Activated CD8-positive, alpha-beta memory T cell treated with anti-CD3 and anti-CD28 coated beads for 24 hours (primary cell): ENCODE measurements at places on chromosomes 11 and 22.
A peak's percentile ranks its signal among the peaks of the same experiment; 100 is the strongest.

- no peak for DNase-seq
Measured at GRCh38 chr11:27383645-27384044, 20.6 kb upstream of the CCDC34 start.

DNA sequence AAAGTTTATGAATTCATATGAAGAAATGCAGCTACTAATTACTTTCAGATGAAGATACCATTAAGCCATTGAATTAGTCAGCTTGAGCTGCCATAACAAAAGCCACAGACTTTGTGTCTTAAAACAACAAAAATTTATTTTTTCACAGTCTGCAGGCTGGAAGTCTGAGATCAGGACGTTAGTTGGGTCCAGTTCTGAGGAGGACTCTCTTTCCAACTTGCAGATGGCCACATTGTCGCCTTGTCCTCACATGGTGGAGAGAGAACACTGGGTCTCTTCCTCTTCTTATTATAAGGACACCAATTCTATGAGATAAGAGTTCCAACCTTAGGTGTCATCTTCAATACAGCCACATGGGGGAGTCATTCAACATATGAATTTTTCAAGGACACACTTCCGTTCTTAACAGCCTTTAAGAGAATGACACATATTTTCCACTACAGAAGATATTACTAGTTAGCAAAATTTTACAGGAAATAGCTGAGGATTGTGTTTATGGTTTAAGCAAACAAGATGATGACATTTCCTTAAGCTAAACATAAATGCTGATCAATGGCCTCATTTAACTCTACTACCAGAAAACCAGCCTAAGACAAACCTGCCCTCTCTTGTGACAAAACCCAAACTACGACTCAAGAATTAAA, 56.0 kb downstream of the DCUN1D5 start:
- peak; percentile 61 for DNase-seq

GRCh38 chr11:75485742-75486141, 40.0 kb downstream of the GDPD5 start:
- DNase-seq, result no peak

DNA sequence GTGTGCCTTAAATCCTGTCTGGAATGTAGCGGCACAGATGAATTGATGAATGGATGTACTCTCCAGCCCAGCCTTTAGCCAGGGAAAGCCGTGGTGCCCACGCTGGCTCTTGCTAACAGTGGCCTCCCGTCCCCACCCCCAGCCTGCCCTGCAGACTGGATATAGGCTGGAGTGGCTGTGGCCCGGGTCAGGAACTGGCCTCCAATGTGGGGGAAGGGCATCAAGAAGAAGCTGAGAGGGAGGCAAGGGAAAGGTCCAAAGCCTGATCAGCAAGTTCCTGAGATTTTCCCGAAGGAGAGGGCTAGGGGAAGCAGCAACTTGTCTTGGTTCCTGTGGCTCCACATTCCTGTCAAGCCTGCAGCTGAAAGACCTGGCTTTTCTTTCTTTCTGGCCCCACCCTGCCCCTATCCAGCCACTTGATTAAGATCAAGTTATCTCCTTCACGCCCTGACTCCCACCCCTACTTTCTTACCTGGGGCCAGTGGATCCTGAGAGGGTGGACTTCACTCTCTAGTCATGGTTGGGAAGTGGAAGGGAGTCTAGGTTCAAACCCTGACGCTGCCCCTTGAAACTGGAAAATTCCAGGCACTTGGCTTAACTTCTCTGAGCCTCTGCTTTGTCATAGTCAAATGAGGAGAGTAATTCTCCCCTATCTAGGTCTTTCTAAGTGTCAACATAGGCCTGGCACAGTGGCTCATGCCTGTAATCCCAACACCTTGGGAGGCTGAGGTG, 11.0 kb upstream of the MICALL1 start:
- no peak for DNase-seq

GRCh38 chr11:107857550-107858216, 904 bp downstream of the SLC35F2 start:
- DNase-seq, result no peak

DNA sequence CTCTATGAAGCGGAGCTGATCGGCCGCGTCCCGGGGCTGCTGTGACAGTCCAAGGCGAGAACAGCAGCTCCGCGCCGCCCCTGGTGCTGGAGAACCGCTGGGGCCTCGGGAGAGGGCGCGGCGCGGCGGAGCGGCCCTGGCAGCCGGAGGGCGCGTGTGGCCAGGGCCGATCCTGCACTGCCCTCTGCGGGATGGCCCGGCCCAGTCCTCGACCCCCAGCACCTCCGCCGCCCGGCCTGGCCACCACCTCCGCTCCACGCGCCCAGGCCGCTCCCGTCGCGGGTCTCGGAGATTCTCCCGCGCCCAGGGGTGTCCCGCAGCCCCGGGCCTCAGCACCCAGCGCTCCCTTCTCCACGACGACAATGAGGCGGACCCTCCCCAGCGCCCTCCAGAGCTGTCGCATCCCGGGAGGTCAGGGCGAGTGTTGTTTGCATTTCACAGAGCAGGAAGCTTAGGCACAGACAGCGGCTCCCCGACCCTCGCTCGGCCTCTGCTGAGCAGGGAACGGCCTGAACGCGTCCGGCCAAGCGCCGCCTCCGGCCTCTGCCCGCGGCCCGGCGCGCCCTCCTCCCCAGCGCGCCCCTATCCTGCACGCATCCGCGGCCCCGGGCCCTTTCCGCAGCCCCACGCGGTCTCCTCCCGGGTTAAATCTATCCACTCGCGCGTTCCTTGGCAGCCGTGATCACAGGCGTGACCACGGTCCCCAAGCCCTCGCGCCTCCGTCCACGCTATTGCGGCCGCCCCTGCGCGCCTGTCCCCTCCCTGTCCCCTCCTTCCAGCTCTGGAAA, 109.7 kb downstream of the WNT7B start:
- DNase-seq, result no peak

- peak; percentile 92 for DNase-seq
Measured at GRCh38 chr22:41940832-41941765, 5.9 kb downstream of the CENPM start.

GRCh38 chr11:118102721-118103261, 16.0 kb upstream of the SMIM35 start:
- DNase-seq, result no peak

GRCh38 chr11:9060700-9061111, 30.7 kb downstream of the SCUBE2 start:
- DNase-seq, result peak; percentile 64

DNA sequence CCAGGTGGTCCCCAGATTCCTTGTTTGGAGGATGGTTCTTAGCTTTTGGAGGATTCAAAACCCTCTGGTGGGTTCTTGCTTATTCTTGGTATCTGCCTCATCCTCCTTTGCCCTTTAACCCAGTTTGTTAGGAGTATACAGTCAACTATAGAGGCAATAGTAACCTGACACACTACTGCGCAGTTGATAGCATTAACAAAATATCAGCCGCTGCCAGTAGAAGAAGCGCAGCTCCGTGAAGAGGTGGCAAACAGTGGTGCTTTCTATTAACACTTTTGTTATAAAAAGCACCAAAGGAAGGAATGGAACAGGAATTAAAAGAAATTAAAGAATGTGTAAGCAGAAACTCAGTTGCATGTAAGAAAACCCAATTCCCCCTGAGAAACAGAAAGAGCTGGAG, 29.3 kb downstream of the SLC22A25 start:
- no peak for DNase-seq

GRCh38 chr11:12222055-12222792, 111.8 kb downstream of the MICAL2 start:
- no peak for DNase-seq

GRCh38 chr11:60914633-60915247, 782 bp downstream of the TMEM109 start:
- peak; percentile 79 for DNase-seq

DNA sequence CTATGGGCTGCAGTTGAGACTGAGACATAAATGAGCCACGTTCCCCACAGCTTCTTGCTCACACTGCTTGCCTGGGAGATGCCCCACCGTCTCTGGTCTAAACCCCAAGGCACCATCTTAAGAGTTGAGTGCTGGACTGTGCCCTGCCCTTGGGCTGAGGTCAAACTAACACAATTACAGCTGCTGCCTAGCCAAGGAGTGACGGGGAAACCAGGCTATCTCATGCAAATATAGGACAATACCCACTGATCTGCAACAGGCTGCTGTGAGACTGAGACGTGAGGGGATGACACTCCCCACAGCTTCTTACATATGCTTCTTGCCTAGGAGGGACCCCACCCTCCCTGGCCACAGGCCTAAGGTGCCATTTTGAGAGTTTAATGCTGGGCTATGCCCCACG, 7.8 kb upstream of the MS4A8 start:
- no peak for DNase-seq

DNA sequence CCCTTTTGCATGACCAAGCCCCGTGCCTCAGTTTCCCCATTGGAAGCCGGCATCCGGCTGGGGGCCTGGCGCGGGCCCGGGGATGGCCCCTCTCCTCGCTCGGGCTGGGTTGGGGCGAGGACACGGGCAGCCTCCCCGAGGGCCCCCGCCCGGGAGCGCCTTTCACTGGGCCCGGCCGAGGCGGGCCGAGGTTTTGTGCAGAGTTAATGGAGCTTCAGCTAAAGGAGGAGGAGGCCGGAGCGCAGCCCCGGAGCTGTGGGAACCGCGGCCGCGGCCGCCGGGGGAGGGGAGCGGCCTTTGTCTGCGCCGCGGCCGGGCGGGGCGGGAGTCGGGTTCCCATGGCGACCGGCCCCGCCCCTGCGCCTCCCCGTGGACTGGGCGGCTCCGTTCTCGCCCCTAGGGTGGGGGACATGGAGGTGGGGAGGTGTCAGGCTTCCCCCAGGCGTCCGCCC, 1.4 kb upstream of the MAPK11 start:
- DNase-seq, result no peak

DNA sequence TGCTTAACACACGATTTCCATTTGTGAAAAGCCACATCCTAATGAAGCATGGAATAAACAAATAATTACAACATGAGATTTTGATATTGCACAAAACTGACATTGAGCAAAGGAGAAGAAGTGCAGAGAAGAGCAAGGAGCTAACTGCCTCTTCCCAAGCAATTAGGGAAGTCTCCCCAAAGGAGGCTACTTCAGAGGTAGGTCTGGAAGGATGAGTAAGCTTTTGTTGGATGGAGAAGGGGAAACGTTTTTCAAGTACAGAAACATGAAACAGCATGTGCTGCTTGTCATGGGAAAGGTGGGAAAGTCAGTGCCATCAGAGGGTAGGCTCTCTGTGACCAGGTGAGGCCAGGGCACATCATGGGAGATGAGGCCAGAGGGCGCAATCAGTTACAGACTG, 132.2 kb upstream of the SESN3 start:
- DNase-seq, result no peak

- peak; percentile 24 for DNase-seq
Measured at GRCh38 chr22:47818496-47818895, 1056.0 kb downstream of the TBC1D22A start.

GRCh38 chr11:91263496-91264365, 960.9 kb upstream of the FAT3 start:
- no peak for DNase-seq

- peak; percentile 48 for DNase-seq
Measured at GRCh38 chr22:38490915-38491314, 15.2 kb downstream of the DDX17 start.

DNA sequence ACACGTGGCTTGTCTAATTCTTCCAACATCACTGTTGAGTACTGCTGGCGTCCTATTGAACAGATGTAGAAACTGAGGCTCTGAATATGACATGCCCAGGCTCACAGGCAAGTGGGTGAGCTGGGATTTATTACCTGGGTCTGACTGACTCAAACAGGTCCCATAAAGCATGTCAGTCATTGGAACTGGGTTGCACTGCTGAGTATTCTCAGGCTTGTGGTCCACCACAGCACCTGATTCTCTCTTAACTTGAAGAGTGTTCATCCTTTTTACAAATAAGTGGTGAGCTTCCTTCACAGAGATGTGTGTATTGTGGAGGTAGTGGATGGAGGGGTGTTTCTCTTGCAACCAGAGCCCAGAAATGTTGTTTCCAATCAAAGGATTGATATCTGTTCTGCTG, 44.5 kb downstream of the SC5D start:
- no peak for DNase-seq

DNA sequence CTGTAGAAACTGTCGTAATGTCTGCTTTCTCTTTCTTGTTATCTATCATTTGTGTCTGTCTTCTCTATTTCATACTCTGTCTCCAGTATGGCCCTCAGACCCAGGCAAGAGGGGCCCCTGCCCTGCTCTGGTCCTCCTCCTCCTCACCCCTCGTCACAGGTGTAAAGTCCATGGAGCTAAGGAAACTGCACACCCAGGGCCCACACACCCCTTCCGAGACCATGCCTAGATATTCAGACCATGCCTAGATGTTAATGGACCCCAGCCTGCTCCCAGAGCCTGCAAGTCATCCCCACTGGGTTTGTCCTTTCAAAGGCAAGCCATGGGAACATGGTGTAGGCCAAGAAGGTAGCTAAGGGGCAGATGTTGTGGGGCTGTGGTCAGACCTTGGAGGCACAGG, 24.1 kb upstream of the ANO1 start:
- peak; percentile 38 for DNase-seq

DNA sequence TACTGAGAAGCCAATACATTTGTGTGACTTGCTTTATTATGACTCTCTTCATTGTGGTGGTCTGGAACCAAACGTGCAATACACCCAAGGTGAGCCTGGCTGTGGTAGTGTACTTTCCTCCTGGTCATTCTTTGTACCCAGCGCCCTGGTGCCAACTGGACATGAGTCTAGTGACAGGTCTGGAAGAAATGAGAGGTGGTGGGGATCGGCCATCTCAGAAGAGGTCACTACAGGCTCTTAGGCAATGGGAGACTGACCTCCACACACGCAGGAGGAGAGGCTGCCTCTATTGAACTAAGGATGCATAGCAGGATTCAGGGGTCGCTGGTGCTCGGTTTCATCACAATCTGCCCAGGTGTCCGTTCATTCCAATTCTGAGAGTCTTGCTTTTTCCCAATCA, 56.4 kb upstream of the RTL6 start:
- DNase-seq, result no peak

DNA sequence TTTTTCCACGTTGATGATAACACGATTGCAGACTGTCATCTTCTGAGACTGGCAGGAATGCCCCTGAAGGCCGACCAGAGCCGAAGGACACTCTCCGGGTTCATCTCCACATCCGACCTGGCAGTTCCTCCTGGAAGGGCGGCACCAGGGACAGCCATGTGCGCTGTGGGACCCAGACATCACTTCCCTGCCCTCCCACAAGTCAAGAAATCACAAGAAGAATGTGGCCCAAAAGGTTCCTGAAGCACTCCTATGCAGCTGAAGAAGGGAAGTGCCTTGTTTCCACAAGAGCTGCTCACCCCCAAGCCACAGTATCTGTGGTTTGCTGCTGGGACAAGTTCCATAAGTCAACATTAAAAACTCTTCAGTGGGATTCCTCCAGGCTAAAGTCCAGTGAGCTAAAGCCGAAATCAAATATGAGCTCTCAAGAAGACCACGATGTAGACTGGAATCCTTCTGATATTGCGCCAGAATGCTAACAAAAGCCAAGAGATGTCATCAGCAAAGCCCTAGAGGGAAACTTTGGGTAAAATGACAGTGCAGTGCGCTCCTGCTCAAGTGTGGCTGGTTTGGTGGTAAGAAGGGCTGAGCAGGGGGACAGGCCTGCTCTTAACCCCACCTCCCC, 21.2 kb downstream of the PACSIN2 start:
- DNase-seq, result no peak

DNA sequence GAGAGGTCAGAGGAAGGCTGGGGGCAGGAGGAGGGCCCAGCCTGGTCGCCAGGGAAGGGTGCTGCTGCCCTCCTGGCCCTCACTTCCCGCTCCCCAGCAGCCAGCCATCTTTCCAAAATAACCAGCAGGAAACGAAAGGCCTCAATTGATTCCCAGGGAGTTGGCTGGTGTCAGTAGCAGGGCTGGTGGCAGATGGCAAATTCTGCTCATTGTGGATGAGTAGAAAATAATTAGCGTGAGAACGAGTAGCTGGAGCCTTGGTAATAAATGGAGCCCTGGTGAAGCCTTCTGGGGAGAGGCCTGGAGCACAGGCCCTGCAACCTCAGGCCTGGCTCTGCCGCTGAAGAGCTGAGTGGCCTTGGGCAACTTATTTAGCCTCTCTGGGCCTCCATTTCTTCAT, 31.3 kb downstream of the DAGLA start:
- DNase-seq, result no peak
